ENCODE measurements at places on chromosomes 2 and 18.

GRCh38 chr2:47208852-47209606, 53.9 kb upstream of the STPG4 start:
- DNase-seq = peak; percentile 42

DNA sequence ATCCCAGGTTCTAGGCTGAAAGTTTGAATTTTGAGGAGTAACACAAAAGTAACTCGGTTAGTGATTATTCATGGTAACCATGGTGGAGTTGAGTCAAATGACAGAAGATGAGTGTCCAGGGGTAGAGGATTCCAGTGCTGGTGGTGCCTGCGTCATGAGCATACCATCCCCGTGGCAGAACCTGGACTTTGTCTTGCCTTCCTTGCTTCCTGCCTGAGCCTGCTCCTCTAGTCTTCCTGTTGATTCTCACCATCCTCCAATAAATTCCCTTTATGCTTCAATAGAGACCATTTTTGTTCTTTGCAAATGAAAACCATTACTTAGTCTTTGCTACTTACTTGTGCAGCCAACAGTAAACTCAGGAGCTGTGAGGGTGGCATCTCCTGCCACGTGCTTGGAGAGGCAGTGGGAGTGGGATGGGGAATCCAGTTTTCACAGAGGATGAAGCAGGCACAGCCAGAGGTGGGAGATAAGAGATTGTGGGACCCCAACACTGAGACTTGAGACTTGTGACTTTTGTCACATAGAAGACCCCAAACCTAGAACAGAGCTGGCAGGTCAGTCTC, 4.1 kb upstream of the YES1 start:
- DNase-seq = no peak

- DNase-seq = no peak
Measured at GRCh38 chr18:3150274-3150673, 69.5 kb downstream of the MYOM1 start.

DNA sequence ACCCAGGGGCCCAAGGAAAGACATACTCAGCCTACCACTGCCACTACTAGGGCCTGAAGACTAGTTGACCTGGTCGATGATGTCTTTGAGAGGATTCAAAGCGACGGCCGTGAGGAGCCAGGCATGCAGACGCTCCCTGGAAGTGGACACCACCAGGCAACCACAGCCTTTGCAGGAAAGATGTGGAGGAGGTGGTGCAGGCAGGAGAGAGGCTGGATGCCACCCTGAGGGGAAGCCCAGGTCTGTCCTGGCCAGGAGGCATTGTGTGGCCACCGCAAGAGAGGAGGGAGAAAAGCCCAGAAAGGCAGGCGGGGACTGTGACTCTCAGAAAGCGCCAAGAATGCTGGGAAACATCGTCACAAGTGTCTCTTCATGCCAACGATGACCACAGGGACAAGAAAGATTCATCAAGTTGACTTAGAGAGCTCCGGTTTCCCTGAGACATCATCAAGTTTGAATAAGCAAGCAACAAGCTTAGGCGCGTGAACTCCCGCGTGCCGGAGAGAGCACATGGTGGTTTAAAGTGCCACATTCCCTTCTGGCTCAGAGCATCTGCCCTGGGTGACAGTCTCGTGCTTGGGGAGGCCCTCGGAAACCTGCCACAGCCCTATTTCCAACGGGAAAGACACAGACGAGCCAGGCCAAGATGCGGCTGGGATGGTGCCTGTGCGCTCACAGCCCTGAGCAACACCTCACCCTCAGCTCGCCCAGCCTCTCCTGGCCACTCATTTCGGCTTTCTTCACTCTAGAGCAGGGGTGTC, 464.5 kb upstream of the SALL3 start:
- DNase-seq = no peak

DNA sequence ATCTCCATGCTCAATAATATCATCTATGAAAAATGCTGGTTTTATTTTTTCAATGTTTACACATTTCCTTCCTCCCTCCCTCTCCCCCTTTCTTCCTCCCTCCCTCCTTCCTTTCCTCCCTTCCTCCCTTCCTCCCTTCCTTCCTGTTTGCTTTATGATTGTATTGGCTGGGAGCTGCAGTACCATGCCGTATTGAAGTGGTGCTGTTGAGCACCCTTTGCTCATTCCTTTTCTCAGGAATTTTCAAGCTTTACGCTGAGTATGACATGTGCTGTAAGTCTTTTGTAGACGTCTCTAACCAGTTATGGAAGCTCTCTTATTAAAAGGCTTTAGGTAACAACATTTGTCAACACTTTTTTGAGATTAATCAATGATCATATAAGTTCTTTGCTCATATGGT, 100.4 kb downstream of the SNTG2 start:
- no peak for DNase-seq

- DNase-seq = peak; percentile 63
Measured at GRCh38 chr2:19746611-19747309, 155.0 kb downstream of the TTC32 start.

GRCh38 chr2:121667618-121668017, 18.4 kb upstream of the CLASP1 start:
- DNase-seq = no peak

- no peak for DNase-seq
Measured at GRCh38 chr2:190052307-190052706, 10.2 kb downstream of the MSTN start.

DNA sequence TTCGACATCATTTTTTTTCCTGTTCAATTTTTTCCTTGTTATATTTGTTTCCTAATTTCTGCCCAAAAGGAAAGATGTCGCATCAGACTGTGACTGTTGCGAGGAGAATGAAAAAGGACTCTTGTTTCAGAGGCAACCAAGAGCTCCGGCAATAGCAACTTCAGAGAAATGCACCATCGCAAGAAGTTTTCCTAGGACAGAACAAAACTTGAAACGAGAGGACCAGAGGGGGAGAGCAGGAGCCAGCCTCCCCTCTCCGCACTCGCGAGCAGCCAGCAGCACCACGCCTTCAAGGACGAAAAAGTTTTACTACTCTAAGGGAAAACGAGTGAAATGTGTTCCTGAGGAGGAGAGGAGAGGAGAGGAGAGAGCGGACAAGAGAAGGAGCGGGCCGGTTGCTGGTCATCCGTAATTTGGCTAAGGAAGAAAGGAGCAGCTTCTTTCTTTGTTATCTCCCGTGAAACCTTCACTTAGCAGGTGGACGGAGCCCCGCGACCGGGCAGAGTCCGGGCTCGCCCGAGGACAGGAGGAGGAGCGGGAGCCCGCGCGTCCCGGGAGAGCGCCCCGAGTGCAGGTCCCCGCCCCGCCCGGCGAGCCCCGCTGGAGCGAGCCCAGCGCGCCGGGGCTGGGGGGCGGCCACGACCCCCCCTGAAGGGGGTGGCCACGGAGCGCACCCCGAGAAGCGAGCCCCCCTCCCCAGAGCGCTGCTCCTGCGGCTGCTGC, 744 bp downstream of the POU3F3 start:
- DNase-seq = no peak

- peak; percentile 58 for DNase-seq
Measured at GRCh38 chr18:2180586-2180985, 390.7 kb downstream of the METTL4 start.

- no peak for DNase-seq
Measured at GRCh38 chr18:55124078-55124763, 165.0 kb upstream of the CCDC68 start.

DNA sequence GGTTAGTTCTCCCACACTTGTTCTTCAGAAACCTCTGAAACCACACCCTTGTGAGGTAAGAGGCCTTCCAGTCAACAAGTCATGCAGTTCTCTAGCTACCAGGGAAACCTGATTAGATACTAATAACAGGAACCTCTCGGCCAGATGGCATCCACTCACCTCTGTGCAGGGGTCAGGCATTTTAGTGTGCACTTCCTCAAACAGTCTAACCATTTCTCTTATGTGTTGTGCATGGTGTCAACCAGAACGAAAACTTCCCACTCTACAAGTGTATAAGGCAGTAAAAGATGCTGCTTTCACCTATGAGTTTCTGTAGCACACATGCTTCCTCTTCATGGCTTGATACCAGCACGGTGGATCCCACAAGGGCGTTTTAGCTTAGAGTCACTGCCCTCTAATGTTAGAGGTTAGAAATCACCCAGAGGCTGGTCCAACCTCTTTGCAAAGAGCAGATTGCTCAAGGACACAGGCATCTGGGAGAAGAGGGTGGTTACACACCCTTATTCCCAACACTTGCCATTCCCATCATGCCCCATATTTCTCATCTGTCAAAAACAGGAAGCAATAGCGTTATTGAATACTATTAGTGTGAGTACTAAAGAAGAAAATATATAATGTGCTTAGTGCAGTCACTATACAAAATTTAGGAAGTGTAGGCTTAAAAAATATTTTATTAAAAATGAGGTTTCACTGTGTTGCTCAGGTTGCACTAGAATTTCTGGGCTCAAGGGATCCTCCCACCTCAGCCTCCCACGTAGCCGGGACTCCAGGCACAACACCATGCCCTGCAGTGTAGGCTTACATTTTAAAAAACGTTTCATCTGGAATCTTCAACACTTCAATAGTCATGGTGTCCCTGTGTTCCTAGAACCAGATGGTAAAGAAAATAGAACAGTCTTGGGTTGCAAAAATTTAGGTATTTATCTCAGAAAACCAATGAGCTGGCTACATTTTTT, 34.5 kb upstream of the RAB31 start:
- peak; percentile 81 for DNase-seq
